ENCODE measurements at places on chromosomes 12 and 14.

DNA sequence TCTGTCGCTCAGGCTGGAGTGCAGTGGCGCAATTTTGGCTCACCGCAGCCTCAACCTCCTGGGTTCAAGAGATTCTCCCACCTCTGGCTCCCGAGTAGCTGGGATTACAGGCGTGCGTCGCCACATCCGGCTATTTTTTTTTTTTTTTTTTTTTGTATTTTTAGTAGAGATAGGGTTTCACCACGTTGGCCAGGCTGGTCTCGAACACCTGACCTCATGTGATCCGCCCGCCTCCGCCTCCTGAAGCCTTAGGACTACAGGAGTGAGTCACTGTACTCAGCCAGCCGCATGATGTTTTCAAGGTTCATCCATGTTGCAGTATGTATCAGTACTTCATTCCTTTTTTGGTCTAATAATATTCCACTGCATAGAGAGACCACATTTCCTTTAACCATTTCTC, 2.4 kb upstream of the RNF34 start:
- DNase-seq: no peak

- DNase-seq: no peak
Measured at GRCh38 chr12:32183650-32184049, 77.0 kb downstream of the BICD1 start.

DNA sequence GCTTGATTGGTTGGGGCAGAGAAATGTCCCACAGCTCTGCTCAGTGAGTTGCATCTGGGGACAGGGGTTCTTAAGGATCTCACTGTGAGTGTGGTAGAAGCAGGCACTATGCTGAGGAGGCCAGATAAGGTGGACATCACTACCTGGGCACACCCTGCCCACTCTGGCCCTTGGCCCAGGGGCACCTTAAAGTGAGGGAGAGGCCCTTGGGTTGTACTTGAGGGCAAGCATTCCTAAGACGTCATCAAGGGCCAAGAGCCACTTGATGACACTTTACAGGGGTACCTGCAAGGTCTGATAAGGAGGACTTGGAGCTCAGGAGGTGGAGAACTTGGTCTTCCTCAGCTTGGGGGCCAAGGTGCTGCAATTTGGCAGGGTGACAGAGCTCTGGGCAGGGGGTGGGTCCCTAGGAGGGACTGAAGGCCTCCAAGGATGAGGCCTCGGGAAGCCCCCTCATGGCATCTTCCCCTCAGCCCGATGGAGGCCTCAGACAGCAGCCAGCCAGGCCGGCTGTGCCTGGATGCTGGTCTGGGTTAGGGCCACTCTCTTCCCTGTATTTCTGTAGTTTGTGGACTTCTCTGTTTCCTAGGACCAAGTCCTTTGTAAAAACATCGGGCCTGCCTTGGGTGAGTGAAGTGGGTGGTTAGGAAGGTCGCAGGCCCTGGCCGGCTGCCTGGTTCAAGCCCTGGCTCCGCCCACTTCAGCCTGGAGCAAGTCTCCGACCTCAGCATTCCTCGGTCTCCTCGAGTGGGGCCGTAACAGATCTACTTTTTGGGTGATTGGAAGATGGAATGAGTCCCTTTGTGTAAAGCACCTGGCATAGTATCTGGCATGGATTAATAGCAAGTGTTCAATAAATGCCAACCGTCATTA, 24.8 kb downstream of the GPR68 start:
- DNase-seq: no peak

- peak; percentile 46 for DNase-seq
Measured at GRCh38 chr12:99605-100004, 33.0 kb downstream of the IQSEC3 start.

GRCh38 chr12:21001778-21002177, 129.2 kb upstream of the SLCO1B1 start:
- no peak for DNase-seq

- no peak for DNase-seq
Measured at GRCh38 chr14:80987235-80988032, 32.0 kb downstream of the TSHR start.

DNA sequence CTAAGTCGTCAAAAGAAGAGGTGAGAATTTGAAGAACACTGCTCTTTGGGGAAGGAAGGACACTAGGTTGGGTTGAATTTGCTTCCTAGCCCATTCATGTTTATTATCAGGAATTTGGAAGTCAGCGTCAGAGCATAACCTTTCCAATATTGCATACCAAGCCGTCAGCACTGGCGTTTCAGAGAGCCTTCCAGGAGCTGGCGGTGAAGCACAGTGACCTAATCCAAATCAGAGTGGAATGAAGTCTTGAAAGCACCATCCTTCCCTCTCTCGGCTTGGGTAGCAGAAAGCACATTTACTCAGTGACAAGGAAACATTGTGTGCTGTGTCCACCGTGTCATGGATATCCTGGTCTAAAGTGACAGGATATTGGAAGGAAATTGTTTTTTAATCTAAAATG, 240.3 kb upstream of the PELI2 start:
- no peak for DNase-seq

GRCh38 chr14:89205137-89205740, 211.8 kb downstream of the FOXN3 start:
- DNase-seq: no peak

- DNase-seq: no peak
Measured at GRCh38 chr14:101525640-101526527, 35.4 kb upstream of the DIO3 start.

DNA sequence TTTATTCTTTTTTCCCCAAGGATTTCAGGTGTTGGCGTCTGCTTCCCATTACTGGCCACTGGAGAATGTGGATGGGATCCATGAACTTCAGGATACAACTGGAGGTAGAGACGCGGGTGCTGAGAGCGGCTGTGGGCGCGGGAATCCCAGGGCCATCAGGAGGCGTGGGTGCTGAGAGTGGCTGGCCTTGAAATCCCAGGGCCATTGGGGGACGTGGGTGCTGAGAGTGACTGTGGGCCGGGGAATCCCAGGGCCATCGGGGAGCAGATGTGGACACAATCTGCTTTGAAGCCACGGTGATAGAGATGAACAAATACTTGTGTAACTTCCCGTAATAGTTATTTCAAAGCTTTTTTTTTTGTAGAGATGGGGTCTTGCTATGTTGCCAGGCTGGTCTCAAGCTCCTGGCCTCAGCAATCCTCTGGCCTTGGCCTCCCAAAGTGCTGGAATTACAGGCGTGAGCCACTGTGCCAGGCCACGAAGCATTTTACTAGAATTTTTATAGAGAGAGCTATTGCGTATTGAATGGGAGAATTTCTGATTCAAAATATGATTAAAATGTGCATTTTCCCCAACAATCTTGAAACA, 12.8 kb downstream of the ADGRD1 start:
- no peak for DNase-seq

DNA sequence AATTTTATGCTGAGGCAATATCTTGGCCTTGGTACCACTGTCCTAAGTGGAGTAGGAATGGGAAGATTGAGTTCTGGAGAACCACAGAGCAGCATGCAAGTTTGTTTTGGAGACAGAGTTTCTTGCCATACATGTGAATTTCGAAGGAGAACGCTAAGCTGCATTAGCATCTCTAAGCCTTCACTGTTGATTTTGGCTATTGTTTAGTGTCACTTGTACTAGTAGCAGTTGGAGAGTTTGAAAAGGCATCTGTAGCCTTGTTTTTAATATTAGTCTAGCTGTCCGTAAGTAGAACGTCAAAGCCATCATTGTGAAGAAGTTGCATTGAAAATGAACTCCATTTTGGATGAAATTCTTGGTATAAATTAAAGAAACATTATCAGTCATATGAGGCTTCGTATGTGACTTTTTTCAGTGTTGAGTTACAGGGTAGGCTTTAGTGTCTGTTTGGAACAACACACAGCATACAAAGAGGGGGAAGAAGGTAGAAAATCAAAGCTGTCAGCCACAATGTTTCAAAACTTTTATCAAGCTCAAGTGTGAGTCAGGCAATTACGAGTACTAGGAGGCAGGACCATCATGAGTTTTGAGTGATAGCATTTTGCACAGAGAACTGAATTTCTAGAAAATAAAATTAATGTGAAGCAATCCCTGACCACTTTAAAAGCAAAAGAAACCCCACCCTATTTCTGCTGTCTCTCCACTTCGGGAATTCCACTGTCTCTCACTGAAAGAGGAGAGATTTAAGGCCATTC, 70.2 kb upstream of the NAV3 start:
- DNase-seq: no peak

- peak; percentile 18 for DNase-seq
Measured at GRCh38 chr14:67358924-67359774, 455 bp downstream of the ATP6V1D start.

- peak; percentile 33 for DNase-seq
Measured at GRCh38 chr14:89813617-89814031, 140.9 kb downstream of the EFCAB11 start.

DNA sequence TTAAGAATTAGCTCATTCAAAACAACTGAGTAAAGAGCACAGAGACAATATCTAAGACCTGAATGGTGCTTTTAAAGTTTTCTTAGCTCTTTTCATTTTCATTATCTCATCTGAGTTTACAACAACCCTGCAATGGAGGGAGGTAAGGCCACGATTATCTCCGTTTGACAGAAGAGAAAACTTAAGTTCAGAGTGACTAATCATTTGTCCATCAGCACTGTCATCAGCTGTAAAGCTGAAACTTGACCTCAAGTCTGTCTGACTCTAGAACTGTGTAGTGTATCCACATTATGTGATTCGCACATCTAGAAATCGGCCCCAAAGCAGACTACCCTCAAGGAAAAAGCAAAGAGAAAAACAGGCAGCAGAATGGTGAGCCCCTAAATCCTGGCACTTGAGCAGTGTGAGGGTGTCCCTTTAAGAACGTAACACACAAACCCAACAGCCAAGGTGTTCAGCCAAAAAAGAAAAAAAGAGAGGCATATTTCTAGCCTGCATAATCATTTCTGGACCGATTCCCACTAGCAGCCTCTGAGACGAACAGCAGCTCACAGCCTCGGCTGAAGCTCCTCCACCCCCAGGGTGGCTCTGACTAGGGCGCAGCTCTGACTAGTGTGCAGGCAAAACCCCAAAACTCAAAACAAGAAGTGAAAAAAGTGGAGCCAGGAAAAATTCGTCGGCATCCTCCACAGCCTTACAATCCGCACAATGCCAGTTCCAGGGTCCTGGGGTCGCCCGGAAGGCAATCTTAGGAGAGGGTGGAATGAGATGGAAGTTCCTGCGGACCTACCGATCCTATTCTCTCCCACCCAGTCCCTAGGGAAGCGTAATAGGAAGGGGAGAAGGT, 1.6 kb downstream of the STXBP6 start:
- DNase-seq: no peak

GRCh38 chr12:20646239-20646827, 48.8 kb upstream of the SLCO1C1 start:
- DNase-seq: no peak

- no peak for DNase-seq
Measured at GRCh38 chr12:39935839-39936238, 170.0 kb downstream of the SLC2A13 start.

DNA sequence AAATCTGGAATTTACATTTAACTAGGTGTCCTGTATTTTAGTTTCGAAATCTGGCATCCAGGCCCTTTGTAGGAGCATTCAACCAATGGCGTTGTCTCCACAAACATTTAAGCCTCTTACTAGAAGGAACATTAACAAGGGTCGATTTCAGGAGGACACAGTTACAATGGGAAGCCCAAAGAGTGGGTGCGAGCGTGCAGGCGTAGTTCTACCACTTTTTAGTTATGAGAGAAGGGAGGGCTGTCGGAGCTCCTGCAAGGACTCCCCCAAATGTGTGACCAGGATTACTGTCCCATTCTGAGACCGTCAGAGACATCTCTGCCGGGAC, 365 bp upstream of the ABHD4 start:
- no peak for DNase-seq

- no peak for DNase-seq
Measured at GRCh38 chr14:106051796-106052195, 525.4 kb downstream of the TMEM121 start.

GRCh38 chr12:91824991-91825390, 320.7 kb downstream of the BTG1 start:
- no peak for DNase-seq

- DNase-seq: no peak
Measured at GRCh38 chr14:56487761-56488160, 91.8 kb upstream of the TMEM260 start.

GRCh38 chr14:96626916-96627315, 124.7 kb downstream of the PAPOLA start:
- no peak for DNase-seq

DNA sequence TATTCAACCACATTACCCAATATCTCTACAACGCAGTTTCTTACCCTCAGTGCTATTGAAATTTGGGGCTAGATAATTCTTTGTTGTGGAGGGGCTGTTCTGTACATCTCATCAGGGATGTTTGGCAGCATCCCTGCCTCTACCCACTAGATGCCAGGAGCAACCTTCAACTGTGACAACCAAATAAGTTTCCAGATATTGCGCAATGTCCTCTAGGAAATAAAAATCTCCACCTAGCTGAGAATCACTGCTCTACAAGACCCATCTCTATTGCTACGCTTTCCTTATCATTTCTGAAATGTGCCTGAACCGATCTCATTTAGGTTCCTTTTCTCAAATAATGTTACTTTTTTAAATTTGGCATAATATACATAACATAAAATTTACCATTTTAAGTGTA, 155.2 kb upstream of the G2E3 start:
- DNase-seq: no peak

- no peak for DNase-seq
Measured at GRCh38 chr12:114499338-114499737, 93.4 kb upstream of the TBX5 start.

DNA sequence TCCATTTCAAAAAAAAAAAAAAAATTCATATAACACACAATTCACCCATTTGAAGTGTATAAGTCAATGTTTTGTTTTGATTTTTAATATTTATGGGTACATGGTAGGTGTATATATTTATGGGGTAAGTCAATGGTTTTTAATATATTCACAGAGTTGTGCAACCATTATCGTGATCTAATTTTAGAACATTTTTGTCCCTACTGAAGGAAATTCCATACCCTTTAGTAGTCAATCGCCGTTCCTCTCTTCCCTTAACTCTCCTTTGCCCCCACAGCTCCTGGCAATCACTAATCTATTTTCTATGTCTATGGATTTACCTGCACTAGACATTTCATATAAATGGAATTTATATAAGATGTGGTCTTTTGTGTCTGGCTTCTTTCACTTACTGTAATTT, 92.8 kb downstream of the TRAFD1 start:
- DNase-seq: no peak

All from retinal pigment epithelial cell (primary cell).